ENCODE measurements at places on chromosomes 5 and 9.
A peak's percentile ranks its signal among the peaks of the same experiment; 100 is the strongest.

DNA sequence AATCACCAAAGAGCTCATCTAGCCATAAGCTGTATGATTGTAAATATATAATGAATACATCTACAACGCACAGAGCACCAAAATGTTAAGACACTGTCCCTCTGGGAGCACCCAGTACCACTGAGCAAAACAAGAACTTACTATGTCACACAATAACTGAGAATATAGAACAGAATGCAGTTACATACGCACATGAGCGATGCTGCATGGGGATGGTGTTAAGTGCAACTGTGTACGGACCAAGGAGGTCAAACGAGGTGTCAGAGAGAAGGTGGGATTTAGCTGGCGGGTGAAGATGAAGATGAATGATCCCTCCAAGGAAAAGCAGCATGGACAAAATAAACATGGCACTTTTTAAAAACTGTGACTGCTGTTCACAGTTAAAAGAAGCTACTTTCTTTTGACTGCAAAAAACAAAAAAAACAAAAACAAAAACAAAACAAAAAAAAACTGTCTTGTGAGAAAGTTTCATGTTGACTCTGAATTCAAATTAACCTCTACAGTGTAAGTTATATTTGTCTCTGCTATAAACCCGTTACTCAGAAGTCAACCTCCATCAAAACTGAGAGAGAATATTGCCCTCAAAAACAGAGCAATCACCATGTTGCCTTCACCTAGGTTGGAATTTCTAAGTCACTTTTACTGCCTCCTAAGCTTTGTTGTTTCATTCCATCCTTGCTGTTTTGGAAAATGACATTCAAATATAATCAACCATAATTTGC, 169.6 kb upstream of the GNA14 start:
- H3K36me3 ChIP-seq = no peaks in the 10 kb centered on the region
- H3K27ac ChIP-seq = no peak overlapping the region
- no peak overlapping the region for H3K4me3 ChIP-seq
- no peak for DNase-seq
- H3K4me1 ChIP-seq = no peaks in the 10 kb centered on the region
- peaks cover 5% of the 10 kb centered on the region for H3K27me3 ChIP-seq

- peaks cover 18% of the 10 kb centered on the region for H3K4me1 ChIP-seq
- H3K4me3 ChIP-seq = no peak overlapping the region
- H3K27me3 ChIP-seq = peaks cover 15% of the 10 kb centered on the region
- peaks cover 9% of the 10 kb centered on the region for H3K36me3 ChIP-seq
- H3K27ac ChIP-seq = no peak overlapping the region
These were observed 22.4 kb downstream of the MVB12B start for GRCh38 chr9:126348911-126349550.

DNA sequence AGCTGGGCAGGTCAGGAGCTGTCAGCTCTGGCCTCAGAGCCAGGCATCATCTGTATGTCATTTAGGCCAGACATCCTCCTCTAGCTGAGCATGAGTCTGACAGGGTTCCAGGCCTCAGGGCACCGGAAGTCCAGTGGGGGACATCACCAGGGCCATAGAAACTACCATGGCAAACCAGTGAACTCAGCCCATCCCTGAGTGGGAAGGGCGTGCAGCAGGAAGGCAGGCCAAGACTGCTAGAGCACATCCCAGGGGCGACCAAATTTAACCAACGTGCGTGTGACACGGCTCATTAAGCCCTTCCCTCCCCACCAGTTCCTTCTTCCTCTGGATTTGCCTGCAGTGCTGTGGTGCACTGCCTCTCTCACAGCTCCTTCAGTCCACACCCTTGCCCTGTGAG, 75.9 kb downstream of the COL27A1 start:
- H3K36me3 ChIP-seq = no peaks in the 10 kb centered on the region
- H3K27ac ChIP-seq = no peak overlapping the region
- peaks cover 16% of the 10 kb centered on the region for H3K27me3 ChIP-seq

- H3K4me3 ChIP-seq = no peak overlapping the region
- no peak overlapping the region for H3K27ac ChIP-seq
- peaks cover 7% of the 10 kb centered on the region for H3K27me3 ChIP-seq
- no peaks in the 10 kb centered on the region for H3K36me3 ChIP-seq
- DNase-seq = no peak
These were observed 417.1 kb upstream of the DAP start for GRCh38 chr5:11177999-11178711.

- no peak overlapping the region for H3K27ac ChIP-seq
- DNase-seq = no peak
- no peaks in the 10 kb centered on the region for H3K4me1 ChIP-seq
- no peak overlapping the region for H3K4me3 ChIP-seq
- H3K27me3 ChIP-seq = peaks cover 1% of the 10 kb centered on the region
These were observed 269.8 kb upstream of the RGMB start for GRCh38 chr5:98503616-98504015.

GRCh38 chr5:42768106-42768504, 11.5 kb downstream of the CCDC152 start:
- H3K36me3 ChIP-seq = peaks cover 8% of the 10 kb centered on the region
- H3K27me3 ChIP-seq = peaks cover 4% of the 10 kb centered on the region
- H3K4me1 ChIP-seq = no peaks in the 10 kb centered on the region

DNA sequence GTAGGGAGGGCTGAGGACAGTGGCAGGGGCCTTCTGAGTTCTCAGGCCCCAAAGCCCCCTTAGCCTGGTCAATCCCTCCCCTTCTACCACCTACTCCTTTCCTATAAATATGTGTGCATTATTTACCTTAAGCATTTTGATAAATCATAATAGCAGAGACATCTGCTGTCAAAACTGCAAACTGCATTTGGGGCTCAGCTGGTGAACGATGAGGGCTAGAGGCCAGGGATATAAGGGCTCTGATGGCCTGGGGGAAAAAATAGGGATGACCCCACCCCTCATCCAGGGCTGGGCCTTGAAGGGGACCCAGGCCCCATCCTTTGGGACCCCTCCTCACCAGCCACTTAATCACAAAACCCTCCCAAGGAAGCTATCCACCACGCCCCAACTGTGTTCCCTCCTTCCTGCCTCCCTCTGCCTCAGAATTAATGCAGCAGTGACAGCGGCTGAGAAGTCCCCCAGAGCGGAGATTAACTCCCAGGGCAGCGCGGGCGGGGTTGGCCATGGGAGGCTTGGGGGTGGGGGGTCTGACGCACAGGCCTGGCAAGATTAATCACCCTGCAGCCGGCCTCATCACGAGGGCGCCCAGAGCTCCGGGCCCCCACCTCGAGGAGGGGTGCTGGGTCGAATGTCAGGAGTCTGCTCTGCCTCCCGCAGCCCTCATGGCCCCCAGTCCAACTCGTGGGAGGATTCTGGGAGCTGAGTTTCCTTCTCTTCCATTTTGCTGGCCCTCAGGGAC, 42.1 kb downstream of the CXXC5 start:
- H3K36me3 ChIP-seq = peaks cover 4% of the 10 kb centered on the region
- no peaks in the 10 kb centered on the region for H3K27me3 ChIP-seq
- H3K27ac ChIP-seq = peak overlapping the region; percentile 77
- DNase-seq = no peak

DNA sequence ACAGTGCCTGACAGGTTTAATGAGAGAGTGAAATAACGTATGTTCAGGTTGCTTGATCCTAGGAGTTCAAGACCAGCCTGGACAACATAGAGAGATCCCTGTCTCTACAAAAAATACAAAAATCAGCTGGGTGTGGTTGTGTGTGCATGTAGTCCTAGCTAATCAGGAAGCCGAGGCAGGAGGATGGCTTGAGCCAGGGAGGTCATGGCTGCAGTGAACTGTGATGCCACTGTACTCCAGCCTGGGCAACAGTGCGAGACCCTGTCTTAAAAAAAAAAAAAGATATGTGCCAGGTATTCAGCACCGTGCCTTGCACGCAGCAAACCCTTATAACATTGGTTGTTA, 38.8 kb upstream of the SPRY4 start:
- peaks cover 18% of the 10 kb centered on the region for H3K4me1 ChIP-seq
- H3K4me3 ChIP-seq = no peak overlapping the region
- no peaks in the 10 kb centered on the region for H3K36me3 ChIP-seq
- H3K27me3 ChIP-seq = peaks cover 37% of the 10 kb centered on the region
- DNase-seq = no peak
- no peak overlapping the region for H3K27ac ChIP-seq

All from memory B cell (primary cell).